ENCODE measurements at places on chromosomes 4 and X.

DNA sequence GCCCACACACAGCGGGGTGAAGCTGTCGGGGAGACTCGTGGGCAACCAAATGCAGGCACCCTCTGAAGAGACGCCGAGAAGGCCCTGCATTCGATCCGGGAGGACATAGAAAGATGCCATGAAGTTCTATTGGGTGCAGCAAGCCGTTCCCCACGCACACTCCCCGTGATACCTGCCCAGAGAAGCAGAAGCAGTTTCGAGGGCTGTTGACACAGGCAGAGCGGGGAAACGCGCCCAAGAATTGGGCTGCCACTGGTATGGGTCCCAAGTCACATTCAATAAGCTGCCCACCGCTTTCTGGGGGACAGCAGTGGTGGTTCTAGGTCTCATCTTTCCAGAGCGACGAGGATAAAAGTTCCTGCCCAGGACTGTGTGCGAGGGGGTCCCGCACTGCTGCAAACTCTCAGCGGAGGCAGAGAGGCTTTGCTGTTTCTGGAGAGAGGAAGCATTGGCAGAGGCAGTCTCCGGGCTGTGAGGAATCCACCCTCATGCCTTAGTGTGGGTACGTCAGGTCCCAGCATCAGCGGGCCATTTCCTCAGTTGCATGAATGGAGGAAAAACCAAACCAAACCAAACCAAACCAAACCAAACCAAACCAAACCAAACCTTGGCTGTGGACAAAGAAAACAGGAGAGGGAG is 10.1 kb downstream of the PITX2 start:
- no peak for DNase-seq

GRCh38 chr4:123741906-123742305 is 345.3 kb downstream of the SPRY1 start:
- no peak for DNase-seq

GRCh38 chr4:141614878-141615586 is 21.4 kb upstream of the IL15 start:
- no peak for DNase-seq

DNA sequence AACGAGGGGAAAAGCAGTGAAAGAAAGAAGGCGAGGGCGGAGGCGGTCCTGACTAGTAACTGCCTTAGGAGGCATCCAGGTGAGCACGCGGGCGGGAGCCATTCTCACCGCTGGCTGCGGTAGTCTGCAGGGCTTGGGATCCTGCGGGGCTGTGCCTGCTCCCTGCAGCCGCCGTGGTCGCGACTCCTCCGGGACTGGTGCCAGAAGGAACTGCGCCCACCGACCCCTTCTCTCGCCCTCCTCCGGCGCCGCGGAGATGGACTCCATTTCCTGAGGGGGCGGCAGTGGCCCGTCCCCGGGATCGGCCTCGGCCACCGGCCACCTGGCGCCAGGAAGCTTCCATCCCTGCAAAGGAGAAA is 543 bp downstream of the NFXL1 start:
- no peak for DNase-seq

- DNase-seq: no peak
Observed at GRCh38 chr4:46949822-46950221, 40.8 kb upstream of the COX7B2 start.

DNA sequence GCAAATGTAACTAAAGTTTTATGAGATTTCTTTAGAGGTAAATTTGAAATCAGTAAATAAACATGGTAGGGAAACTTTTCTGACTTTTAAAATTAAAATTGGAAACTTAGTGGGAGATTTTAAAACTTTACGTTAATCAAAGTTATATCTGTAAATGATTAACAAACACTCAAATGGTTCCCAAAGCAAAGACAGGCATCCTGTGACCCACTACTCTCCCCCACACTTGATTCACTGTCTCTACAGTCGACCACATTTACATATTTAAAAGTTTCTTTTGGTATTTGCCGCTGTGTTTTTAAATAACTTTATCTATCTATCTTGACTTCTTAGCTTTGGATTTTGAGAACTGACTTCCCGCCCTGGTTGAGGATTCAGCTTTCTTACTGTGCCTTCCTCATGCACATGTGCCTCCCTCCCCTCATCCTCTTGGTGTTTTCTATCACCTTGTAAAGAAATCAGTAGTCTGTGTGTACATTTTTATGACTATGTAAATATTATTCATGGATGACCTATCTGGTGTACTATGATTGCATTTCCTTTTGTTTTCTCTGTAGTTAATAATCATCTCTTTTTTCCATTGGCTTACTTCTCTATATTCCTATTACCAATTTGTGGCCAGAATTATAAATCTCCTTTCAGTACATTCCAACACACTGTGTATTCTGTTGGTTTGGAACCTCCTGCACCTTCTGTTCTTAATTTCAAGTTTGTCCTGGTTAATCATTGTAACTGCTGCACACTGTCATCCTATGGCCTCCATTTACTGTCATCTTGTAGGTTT is 72.6 kb downstream of the WWC2 start:
- DNase-seq: no peak

DNA sequence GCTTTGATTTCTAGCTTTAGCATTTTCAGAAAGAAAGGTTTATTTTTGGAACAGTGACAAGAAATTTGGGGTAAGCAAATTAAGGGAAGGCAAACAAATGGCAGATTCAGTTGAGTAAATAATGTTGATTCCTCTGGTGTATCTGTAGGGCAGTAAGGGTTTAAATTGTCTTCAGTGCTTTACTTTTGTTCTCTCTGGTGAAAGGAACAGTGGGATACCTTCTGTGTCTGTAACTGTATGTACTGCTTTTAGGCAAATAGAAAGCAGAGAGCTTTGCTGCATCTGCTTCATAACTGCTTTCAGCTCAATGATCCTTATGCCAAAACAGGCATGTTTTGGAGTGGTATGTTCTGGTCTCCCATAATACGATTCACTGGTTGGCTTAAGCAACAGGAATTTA is 932.1 kb upstream of the SLIT2 start:
- no peak for DNase-seq

DNA sequence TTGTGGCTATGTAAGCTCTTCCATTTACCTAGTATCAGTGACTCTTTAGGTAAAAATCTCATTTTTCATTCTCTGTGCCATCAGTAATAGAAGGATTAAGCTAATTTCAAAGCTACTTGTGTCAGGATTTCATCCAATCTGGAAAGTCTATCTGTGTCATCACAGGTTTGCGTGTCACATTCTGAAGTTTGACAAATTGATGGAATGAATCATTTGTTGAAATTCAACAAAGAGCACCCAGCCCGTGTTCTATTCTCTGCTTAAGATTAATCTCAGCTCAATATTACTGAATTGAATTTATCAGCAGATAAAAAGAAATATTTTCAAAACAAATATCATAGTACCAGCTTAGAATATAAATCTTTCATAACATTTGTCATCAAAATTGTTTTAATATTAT is 35.8 kb downstream of the LANCL3 start:
- DNase-seq: no peak

Measured in NCI-H1105 (cell line).